ENCODE measurements at places on chromosomes 11 and 22. TPM values are rescaled to one million over a fixed set of nuclear protein-coding genes. Genes with fewer than 3 reads are reported as not detected.
A peak's percentile ranks its signal among the peaks of the same experiment; 100 is the strongest.

Gene EXPH5
- 1.5 TPM for total RNA-seq

GRCh38 chr11:130467116-130467900 is 18.9 kb downstream of the ADAMTS15 start:
- no peak for DNase-seq

DNA sequence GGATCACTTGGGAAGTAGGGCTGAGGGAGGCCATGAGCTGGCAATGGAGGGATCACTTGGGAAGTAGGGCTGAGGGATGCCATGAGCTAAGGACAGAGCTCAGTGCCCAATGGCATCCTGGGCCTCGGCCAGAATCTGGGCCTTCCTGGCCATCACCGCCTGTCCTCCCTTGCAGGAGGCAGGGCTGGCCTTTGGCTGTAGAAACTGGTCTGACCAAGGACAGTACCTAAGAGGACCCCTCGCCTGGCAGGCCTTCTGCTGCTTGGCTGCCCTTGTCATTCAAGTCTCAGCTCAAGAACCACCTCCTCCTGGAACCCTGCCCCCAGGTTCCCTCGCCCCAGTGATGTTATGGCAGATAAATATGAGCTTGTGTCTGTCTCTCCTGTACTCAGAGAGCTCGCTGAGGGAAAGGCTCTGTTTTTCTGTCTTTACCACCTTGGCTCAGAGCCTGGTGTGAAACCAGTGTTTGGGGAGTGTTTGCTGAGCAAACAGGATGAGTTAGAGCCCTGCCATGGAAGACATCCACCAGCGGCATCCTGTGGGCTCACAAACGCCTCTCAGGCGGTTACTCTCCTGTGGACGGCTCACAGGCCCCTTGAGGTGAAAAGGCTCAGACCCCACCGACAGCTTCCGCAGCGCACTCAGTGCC is 19.3 kb upstream of the RASL10A start:
- DNase-seq: no peak

DNA sequence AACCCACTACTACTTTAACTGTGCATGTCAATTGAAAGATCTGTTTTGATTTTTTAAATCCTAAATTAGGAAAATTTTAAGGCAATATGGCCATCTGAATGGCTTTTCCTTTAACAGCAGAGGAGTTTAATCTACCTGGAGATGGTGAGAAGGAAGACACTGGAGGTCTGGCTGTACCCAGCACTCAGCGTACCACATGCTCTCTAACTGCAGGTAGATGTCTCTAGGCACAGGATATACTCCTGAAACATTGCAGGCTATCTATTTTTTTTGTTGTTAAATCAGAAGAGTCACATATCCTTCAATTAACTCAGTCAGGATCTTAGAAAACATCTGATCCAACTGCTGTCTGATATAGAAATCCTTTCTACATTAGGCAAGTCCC is 17.3 kb upstream of the CASTOR1 start:
- DNase-seq: no peak

DNA sequence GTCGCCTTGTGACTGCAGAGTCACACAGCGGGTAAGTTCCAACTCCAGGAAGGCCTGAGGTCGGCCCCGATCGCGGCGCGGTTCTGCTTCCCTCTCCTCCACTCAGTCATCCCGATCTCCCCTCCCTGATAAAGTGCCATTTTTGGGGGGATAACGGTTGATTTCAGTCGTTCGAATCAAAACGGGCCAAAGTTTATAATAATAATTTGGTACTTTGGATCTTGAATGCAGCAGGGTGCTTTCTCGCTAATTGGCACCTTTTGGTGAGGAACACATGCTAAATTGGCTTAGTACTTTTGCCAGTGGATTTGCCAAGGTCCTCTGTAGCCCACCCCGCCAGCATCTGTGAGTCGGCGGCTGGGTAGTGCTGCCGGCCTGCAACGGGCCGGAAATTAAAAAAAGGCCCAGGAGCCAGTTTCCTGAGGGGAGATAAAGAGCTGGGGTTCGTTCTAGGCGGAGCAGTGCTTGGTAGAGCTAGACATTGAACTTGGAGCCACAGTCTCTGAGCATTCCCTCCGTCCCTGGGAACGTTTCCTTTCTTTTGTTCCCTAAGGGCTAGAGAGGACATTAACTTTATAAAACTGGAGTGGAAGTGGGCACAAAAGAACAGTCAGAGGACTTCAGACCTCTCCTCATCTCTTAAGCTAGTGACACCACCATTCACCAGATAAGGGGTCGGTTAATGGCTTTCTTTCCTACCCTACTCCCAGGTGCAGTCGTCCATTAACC is 997 bp downstream of the UBE2L3 start:
- peak; percentile 32 for DNase-seq

DNA sequence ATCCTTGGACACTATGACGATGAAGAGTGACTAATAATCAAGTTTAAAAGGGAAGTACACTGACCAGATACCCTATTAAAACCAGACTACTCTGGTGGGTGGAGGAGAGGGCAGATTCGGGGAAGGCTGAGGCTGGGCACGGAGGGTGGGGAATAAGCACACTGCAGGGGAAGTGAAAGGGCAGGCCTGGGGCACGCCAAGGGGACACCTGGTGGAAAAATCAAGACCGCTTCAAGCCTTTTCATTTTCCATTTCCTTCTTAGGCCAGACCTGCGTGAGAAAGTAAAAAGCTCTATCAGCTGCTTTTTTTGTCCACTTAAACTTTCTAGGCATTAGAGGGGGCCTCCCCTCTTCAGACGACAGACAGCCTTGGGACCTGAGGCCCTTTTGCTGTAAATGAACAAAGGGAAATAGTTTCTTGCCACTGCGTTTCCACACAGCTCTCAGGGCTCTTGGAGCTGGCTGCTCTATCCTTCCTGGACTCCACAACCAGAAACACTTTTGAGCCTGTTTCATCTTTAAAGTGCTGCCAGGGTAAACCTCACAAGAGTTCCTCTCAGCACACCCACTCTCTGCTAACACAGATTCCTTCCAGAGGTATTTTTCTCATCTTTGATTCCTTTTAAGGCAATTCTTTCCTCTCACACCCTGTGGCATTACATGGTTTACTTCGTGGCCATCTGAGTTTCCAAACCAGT is 25.0 kb upstream of the SERPIND1 start:
- DNase-seq: no peak

DNA sequence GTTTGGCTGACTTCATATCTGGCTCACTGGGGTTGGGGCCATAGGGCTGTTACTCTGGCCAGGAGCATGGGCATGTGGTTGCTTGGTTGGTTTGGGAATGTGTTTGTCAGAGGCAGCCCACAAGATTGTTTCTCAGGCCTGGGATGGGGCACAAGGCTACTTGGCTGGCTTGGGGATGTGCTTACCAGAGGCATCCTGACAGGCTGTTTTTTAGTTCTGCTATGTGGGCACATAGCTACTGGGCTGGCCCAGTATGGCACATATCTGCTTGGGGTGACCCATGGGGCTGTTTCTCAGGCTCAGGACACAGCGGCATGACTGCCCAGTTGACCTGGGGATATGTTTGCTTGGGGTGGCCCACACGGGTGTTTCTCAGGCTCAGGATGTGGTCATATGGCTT is 94.6 kb upstream of the PGR start:
- DNase-seq: no peak

Gene LSP1
- total RNA-seq: 407 TPM

Gene TSPAN32
- total RNA-seq: not detected

GRCh38 chr11:96200243-96200642 is 142.8 kb downstream of the MAML2 start:
- peak; percentile 70 for DNase-seq

DNA sequence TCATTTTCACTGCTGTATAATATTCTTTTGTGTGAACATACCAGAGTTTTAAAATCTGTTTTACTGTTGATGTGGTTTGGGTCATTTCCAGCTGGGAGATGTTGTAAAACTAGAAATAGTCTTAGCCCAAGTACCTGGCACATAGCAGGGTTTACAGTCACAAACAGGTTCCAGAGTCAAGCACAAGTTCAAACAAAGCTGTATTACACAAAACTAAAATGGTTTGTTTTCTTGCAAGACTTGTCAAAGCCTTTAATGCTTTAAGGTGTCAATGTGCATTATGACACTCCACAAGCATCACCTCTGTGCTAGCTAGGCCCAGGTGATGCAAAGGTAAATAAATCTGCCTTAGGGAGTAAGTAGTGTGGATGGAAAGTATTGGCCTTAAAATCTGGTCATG is 379.1 kb downstream of the MN1 start:
- no peak for DNase-seq

- DNase-seq: no peak
These were observed 83.3 kb downstream of the BARX2 start for GRCh38 chr11:129458756-129459535.
